Femur (tissue), 1 donor: ENCODE measurements at places on chromosomes 6 and 20.

DNA sequence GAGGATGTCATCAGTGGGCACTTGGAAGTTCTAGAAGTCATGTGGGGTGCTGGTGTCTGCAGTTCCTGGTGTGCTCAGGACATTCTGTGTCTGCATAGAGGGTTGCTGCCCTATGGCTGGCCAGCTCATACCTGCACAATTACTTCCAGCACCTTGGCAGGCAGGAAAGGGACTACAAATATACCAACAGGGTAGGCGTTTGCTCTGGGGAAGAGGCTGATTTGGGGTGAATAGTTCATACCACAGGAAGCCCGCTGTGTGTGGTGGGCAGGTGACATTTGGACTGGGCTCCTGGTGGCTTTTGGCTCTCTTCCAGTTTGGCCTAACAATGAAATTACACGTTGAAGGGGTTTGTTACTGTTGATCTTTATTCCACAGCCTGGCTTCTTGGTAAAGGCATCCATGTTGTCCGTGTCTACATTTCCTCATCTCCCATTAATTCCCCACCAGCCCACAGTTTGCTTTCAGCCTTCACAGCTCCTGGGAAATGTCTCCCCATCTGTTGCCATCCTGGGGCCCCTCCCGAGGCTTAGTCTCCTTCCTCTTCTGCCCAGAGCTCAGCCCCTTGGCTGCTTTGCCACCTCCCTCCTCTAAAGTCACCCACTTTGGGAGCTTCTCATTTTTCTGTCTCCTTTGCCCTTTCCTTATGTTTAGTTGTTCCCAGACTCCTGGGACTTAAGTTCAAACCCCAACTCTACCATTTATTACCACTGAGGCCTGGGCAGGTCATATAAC lies 88.1 kb downstream of the RSPH3 start:
- no peak for DNase-seq

GRCh38 chr6:113363048-113363798 lies 493.9 kb upstream of the MARCKS start:
- DNase-seq = no peak

GRCh38 chr6:118882314-118882905 lies 11.5 kb upstream of the ASF1A start:
- no peak for DNase-seq

DNA sequence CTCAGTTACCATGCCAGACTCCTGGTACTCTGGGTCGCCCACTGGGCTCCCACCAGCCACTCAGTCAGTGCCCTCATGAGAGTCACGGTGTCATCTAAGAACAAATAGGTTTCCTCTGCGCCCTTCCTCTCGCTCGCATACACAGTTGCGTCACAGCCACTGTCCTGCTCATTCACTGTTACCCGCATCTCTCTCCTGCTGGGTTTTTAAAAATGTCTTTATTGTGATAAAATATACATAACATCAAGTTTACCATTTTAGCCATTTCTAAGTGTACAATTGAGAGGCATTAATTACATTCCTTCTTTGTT lies 4.0 kb downstream of the TEAD3 start:
- DNase-seq = no peak

DNA sequence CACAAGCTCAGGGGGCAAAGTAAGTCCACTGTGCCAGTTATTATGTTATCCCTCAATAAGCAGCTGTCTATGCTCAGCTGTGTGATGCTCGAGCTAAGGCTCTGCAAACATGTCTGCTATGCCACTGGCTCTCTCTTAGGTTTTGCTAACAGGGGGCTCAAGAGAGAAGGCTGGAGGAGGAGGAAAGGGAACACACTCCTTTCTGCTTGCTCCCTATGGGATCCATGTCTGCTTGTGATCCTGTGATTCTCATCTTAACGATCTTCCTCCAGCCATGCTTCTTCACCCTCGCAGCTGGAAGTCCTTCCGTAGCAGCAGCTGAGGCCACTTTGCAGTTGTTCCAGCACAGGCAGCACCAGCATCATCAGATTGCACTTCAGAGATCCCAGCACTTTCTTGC lies 37.0 kb upstream of the IGF2R start:
- no peak for DNase-seq

DNA sequence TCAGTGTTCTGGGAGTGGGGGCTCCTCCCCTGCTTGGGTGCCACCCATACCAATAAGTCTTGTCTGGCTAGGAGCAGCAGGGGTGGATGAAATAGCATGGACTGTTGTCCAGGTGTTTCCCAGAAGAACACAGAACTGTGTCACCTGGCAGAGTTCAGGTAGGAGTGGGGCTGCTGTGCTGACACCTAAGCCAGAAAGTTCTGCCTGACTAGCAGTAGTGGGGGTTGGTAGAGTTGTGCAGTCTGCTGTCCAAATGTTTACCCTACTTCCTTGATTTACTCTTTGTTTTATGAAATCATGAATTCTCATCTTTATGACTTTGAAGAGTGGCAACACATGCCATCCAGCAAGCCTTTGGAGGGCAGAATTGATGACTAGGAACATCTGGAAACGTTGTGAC lies 27.3 kb upstream of the SLC35B3 start:
- DNase-seq = no peak

DNA sequence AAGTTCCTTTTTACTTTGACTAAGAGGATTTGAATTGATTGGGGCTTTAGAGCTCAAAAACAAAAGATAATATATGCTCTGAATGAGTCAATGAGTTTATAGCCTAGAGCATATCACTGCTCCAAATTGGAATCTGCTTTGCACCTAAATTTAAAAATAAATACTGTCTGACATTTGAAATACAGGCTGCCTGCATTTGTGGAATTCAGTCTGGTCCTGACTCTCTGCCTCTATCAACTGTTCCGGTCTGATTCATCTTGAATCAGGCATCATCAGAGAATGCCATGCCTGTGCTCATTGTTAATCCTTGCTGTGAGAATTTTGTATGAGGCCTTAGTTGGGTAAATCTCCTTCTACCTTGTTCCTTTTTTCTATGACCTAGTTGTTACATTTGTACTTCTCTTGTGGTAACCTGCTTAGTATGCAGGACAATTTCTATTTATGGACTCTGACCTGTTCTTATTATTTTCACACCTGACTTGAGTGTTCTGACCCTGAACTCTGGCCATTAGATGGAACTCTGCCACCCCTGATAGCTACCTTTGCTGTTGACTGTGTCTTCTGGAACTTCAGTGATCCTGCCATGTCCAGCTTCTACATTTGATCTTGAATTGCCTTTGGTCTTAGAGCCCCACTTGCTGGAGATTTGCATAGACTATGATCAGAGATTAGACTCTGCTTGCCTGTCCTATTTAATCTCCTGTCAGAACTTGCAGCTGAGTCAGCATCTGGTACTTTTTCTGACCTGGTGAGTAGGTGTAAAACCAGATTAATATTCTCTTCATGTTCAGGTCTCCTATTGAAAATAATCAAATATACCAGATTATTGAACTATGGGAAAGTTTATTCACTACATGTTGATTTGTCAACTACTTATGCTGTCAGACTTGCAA lies 442.7 kb upstream of the HS3ST5 start:
- no peak for DNase-seq

DNA sequence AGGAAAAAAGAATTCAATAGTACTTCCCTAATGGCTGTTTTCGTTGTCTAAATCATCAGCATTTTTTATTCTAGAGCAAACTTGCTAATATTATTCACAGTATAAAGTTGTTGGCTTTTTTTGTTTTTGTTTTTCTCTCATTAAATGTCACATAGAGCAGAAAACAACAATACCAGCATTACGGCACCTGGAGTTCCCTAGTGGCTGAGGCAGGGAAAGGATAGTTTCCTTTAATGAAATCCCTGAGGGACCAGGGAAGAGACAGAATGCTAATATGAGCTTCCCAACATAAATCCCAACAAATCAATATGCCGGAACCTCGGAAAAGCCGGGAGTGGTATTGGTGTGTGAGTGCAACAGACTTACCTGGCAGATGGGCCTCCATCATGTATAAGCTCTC lies 235.2 kb upstream of the ASCC3 start:
- DNase-seq = no peak

- DNase-seq = no peak
These were observed 777.5 kb upstream of the EPHA7 start for GRCh38 chr6:94196891-94197290.

DNA sequence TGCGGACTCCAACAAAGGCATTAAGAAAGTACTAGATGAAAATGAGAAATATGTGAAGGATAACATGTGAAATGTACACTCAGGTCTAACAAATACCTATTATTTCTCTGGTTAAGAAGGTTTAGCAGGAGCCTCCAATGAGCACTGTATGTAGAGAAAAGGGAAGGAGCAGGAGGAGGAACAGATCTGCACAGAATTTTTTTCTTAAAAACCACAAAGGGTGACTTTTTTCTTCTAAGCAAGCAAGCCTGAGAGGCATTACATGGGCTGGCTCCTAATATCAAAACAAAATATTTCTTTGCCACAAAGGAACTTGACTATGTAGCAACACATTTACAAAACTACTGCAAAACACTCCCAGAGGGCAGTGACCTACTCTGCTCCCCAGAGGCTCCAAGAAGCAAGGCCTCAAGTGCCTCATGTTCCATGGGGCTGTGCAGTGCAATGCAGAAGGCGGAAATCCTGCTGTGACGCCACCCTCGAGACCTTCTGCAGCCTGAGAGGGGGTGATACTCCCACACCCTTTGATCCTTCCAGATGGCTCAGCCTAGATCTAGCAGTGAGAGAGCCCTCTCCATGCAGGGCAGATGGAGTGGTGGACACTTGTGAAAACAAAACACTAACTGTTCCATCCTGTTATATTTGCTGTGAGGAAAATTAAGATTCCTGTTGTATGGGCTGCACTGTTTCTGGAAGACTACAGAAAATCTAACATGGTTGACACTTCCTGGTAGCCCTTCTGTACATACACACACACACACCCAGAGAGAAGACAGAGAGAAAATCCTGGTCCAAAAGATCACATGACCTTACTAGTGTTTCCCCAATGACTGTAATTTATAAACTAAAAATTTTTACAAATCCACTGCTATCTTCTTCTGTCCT lies 36.0 kb upstream of the SMIM29 start:
- DNase-seq = peak; percentile 69

DNA sequence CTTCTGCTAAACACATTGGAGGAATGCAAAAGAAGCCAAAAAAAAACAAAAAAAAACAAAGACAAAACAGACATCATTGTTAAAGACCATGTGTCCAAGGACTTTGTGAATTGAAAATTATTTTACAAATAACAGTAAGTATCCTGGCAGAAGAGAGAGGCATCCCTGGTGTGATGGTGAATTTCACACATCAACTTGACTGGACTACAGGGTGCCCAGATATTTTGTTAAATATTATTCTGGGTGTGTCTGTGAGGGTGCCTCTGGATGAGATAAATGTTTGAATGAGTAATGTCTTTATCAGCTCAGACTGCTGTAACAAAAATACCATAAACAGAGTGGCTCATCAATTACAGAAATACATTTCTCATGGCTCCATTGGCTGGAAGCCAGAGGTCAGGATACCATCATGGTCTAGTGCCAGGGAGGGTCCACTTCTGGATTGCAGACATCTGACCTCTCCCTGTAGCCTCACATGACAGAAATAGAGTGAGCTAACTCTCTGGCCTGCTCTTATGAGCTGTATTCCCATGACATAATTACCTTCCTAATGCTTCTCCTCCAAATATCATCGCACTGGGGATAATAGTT lies 12.2 kb upstream of the C6orf118 start:
- no peak for DNase-seq

DNA sequence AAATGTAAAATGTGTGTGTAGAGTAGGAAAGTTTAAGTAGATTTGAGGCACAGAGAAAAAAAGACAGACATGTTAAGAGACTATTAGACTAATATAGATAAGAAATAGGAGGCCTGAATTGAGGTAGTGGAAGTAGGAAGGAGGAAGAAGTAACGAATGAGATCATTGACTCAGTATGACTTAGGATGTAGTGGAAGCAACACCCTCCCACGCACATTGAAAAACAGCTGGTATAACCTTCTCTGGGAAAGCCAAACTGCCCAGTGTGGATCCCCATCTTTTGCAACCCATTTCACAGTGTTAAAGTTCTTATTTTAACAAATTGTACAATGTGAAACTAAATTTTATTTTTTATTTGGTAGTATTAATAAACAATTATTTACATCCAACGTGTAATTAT lies 89.1 kb downstream of the GRIK2 start:
- DNase-seq = no peak

DNA sequence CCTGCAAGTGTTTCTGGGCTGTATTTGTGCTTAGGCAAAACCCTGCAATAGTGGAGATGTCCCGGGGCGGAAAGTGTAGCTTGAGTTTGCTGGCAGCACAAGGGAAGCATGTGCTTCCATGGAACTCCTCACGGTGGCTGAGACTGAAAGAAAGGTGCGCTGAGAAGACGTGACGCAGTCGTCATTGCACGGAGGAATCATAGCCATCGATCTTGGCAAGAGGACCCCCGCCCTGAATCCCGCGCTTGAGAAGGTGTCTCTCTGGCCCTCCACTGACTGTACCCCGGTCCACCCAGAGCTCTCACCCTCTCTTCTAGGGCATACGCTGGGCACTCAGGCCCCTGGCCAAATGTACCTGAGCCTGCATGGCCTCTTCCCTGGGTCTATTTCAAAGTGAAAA lies 1081.8 kb upstream of the DEFB115 start:
- no peak for DNase-seq

DNA sequence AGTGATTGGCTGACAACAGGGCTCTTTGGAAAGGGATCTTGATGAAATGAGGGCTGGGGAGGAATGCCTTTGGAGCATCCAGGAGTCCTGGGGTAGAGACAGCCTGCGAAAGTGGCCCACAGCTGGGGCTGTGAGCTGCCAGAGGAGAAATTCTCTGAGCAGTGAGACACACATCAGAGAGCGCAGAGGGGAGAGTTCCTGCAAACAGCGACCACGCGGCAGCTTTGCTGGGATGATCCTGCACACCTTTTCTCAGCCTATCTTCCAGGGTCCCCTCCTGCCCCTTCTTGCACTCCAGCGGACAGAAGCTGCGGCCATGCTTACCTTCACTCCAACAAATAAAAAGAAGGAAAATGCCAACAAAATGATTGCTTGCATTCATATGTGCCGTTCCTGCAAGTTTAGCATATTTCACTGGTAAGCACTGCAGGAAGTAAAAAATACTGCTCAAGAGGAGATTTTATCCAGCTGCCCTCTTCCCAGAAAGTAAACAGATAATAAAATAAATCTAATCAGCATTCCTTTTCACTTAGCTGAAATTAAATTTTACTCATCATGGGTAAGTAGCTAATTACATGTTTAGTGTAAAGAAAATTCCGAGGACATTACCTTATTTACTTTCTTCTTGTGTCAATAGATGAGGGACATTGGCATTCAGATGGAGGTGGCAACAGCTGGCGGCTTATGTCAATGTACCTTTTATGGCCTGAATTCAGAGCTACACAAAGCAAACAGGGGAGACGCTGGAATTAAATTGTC lies 339.9 kb upstream of the ARID1B start:
- DNase-seq = no peak

- peak; percentile 20 for DNase-seq
These were observed 23.5 kb downstream of the MCM8 start for GRCh38 chr20:5973971-5974370.

GRCh38 chr6:83998021-83998584 lies 35.5 kb upstream of the MRAP2 start:
- no peak for DNase-seq

- no peak for DNase-seq
These were observed 32.7 kb downstream of the LRRC1 start for GRCh38 chr6:53827531-53827930.

- DNase-seq = no peak
These were observed 885 bp downstream of the NTSR1 start for GRCh38 chr20:62709537-62709905.

- no peak for DNase-seq
These were observed 6.8 kb downstream of the CGA start for GRCh38 chr6:87088076-87088475.
